ENCODE measurements at places on chromosomes 5 and 9.

GRCh38 chr9:130499804-130500263 is 55.1 kb downstream of the ASS1 start:
- DNase-seq = no peak

GRCh38 chr5:23461576-23461975 is 45.8 kb upstream of the PRDM9 start:
- no peak for DNase-seq

GRCh38 chr5:114734238-114734637 is 372.4 kb downstream of the KCNN2 start:
- DNase-seq = no peak

DNA sequence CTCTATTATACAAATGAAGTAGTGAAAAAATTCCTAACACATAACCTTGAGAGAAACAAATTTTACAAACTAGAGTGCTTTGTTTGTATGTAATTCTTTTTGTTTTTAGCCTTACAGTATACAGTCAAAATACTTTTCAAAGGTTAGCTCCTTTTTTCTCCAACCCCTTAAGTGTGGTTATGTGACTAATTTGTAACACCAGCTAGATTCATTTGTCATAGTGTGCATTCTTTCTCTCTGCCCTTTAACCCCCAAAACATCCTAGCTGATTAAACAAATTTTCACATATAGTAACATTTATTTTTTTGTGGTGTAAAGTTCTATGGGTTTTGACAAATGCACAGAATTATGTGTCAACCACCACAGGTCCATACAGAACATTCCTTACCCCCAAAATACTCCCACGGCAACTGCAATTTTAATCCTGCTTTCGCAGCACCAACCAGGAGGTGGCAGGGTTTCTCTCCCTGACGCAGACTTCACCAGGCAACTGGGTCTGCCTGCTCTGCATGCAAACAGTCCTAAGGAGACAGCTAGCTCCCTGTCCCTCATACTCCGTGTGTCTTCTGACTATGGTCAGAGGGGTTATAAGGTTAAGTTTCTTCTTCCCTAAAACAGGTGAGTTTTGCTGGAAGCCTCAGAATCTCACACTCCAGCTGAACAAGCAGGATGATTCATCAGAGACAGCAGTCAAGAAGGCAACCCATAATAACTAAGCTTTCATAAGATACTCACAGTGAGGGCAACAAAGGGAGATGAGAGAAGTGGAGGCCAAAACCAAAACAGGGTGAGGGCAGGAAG is 44.5 kb upstream of the NR5A1 start:
- DNase-seq = no peak

DNA sequence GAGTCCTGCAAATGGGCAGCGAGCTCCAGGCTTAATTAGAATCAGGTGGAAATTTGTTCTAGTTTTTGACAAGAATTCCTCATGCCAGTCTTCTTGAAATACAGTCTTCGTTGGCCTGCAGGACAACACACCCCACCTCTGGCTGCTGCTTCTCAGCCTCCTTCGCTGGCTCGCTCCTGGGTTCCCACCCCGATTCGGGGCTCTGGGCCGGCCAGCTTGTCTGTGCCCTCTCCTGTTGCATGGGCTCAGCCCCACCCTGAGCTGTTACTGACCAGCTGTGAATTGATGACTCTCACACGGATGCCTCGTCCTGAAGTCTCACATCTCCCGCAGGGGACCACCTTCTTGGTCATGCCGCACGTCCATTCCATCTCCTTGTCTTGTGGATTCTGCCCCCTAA is 21.0 kb downstream of the PSD2 start:
- DNase-seq = no peak

GRCh38 chr5:178606269-178606668 is 16.1 kb upstream of the COL23A1 start:
- no peak for DNase-seq

DNA sequence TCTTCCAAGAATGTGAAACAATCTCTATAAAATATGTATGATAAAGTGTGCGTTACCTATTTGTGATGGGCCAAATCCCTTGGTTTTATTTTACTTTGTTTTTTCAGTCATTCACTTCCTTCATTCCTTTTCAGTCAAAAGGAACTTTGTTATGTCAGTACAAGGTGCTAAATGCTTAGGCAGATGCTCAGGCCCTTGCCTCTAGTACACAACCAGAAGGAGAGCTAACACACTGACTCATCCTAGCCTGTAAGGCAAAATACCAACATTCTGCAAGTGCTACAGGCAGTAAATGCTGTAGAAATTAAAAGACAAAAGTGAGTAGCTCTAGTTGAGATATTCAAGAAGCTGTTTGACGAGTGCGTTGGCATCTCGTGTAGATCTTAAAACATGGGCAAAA is 49.4 kb downstream of the TRPM6 start:
- no peak for DNase-seq

GRCh38 chr9:76394960-76395252 is 680 bp upstream of the RFK start:
- no peak for DNase-seq

DNA sequence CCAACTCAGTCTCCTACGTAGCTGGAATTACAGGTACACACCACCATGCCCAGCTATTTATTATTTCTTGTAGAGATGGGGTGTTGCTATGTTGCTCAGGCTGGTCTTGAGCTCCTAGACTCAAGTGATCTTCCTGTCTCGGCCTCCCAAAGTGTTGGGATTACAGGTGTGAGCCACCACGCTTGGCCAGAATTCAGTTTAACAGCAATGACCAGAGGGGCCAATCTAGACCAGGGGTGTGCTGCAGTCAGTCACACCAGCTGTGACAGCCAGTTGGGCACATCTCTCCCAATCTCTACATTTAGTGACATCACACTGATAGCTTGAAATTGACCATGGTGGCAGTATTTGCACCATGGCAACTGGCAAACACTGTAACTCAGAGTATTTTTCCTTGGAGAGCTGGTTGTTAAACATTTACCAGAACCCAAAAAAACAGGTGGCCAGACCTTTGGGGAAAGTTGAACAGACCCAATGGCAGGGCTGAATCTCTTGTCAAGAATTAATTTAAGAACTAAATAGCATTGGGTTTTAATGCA is 67.7 kb upstream of the UBTD2 start:
- no peak for DNase-seq

- DNase-seq = peak; percentile 41
These were observed 117.2 kb downstream of the RXRA start for GRCh38 chr9:134443174-134444037.

- DNase-seq = no peak
These were observed 134.3 kb downstream of the MACROH2A1 start for GRCh38 chr5:135264451-135265440.

DNA sequence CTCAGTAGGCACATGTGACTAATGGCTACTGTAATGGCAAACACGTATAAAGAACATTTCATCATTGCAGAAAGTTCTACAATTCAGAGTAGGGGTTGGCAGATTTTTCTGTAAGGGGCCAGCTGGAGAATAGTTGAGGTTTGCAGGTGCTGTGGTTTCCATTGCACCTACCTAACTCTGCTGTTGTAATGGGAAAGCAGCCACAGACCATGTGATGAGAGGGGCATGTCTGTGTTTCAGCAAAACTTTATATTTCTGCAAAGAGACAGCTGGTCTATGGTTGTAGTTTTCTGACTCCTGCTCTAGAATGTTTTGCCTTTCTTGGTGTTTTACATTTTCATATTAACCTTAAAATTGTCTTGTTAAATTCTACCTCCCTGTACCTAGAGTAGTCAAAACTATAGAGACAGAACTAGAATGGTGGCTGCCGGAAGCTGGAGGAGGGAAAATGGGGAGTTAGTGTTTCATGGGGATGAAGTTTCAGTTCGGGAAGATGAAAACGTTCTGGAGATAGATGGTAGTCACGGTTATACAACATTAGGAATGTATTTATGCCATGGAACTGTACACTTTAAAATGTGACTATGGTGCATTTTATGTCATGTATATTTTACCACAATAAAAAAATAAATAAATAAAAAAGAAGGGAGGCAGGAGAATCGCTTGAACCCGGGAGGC is 44.3 kb downstream of the NUP214 start:
- no peak for DNase-seq

GRCh38 chr9:4106081-4106759 is 193.6 kb downstream of the GLIS3 start:
- DNase-seq = no peak

- no peak for DNase-seq
These were observed 107.6 kb upstream of the MPDZ start for GRCh38 chr9:13386935-13387733.

DNA sequence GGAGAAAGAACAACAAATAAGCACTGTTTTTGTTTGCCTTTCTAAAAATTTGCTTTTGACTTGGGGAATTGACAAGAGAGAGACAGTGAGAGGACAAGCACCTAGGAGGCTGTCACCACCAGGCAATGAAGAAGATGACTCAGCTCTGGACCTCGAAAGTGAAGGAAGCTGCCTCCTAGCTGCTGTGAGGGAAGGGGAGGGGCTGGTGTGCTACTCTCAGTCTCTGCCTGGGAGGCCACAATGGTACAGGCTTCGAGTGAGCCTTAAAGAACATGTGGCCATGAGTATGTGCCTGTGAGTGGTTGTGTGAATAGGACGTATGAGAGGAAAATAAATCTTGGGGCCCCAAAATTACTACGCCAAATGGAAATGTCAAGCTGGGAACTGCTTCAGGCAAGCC is 7.1 kb upstream of the PLK2 start:
- DNase-seq = no peak

DNA sequence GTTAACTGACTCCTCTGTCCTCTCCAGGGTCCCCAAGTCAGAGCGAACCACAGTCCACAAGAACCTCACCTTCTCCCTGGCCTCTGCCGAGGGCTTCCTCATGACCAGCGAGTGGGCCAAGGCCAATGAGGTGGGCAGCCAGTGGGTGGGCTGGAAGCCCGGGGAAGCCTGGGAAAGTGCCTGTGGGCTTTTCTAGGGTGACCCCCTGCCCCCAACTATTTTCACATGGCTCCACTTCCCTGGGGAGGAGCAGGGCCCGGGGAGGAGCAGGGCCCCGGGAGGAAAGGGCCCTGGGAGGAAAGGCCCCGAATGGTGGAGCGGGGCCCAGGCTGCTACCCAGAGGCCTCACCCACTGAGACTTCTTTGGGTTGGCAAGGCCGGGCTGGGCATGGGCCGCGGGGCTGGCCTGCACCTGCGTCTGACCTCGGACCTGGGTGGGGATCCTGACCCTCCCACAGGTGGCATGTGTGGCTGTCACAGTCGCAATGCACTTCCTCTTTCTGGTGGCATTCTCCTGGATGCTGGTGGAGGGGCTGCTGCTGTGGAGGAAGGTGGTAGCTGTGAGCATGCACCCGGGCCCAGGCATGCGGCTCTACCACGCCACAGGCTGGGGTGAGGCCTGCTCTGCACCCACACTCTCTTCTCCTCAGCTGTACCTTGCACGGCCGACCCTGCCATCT is 17.9 kb downstream of the ADGRD2 start:
- no peak for DNase-seq

GRCh38 chr5:84688566-84688965 is 303.9 kb upstream of the EDIL3 start:
- no peak for DNase-seq

- no peak for DNase-seq
These were observed 265.7 kb downstream of the HSPA4 start for GRCh38 chr5:133317558-133317957.

GRCh38 chr9:34479431-34479866 is 20.8 kb downstream of the DNAI1 start:
- no peak for DNase-seq

DNA sequence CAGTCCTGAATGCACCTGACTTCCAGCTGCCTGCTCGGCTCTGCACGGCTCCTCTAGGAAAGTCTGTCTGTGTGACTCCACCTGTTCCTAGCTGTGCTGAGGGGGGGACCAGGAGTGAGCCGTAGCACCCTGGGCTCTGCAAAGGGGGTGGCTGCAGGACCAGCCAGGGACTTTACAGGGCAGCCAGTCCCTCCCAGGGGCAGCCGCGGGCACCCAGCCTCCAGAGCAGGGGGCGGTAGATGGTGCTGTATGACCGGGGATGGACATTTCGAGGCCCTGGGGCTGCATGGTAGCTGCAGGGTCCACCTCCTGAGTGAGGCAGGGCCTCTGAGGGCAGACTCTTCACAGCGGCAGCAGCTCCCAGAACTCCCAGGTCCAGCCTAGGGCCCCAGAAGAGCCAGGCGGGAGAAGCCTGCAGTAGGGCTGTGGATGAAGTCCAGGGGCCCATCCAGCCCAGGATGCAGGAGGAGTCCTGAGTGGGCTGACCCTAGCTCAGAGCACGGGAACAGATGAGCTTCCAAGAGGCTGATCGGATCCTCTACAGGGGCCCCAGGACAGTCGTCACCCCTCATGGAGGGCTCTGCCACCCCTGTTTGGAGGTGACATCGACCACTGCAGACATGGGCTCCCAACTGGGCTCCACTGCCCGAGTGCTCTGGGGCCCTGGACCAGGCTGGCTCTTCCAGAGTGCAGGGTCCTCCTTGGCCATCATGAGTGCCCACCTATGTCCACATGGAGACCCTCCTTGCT is 105.4 kb downstream of the ZNF354C start:
- no peak for DNase-seq

DNA sequence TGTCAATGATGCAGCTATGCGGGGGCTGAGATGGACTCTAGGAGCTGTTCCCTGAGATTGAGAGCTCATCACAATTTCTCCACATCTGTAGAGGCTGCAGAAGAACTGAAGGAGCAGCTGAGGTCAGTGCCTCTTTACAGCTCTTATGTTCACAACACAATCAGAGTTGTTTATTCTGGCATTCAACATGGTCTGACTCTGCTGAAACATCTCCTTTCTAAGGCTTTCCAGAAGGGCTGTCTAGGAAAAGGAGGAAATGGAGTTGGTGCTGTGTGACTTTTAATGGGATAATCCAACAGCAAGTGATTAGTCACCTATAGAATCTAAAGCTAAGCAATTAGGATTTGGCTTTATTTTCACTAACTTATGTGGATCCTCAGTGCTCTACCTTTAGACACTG is 6.0 kb downstream of the POU5F2 start:
- no peak for DNase-seq

GRCh38 chr5:27963050-27963783 is 924.8 kb upstream of the CDH9 start:
- no peak for DNase-seq

DNA sequence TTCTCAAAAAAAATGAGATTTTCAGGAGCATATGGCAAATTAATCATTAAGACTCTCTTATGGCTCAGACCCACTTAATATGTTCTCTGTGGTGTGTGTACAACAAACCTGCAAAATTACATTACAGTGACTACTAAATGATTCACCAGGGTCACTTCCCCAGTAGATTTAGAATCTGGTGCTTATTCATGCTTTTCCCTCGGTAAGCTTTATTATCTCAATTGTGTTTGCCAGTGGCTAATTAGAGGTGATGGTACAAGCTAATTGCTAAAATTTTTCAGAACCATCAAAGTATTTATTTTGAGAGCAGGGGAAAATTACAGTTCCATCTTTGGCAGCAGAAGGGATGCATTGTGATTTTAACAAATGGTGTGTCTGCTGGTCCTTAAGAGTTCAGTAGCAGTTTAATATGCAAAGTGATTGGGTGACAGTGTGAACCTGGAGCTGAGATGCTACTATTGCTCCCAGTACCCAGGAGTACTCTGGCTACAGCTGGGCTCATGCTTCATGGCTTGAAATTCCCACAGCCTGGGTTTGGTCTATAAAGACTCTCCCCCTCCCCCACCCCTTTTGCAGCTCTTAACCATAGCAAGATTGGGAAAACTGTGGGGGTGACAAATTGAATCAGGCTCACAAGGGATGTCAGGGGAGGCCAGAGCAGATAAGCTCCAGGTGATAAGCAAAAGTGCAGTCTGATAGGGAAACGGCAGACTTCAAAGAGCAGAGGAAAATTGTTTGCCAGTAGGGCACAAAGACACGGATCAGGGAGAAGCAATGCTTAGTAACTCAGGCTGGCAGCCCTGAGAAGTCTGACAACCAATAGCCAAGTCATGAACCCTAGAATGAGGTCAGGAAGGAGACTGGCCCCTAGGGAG is 92.8 kb upstream of the RAD23B start:
- DNase-seq = no peak

GRCh38 chr5:55675119-55675518 is 37.0 kb downstream of the SLC38A9 start:
- no peak for DNase-seq

All from GM12864 (cell line).